ELF-1 (cell line): ENCODE measurements at places on chromosomes 13 and 19.

DNA sequence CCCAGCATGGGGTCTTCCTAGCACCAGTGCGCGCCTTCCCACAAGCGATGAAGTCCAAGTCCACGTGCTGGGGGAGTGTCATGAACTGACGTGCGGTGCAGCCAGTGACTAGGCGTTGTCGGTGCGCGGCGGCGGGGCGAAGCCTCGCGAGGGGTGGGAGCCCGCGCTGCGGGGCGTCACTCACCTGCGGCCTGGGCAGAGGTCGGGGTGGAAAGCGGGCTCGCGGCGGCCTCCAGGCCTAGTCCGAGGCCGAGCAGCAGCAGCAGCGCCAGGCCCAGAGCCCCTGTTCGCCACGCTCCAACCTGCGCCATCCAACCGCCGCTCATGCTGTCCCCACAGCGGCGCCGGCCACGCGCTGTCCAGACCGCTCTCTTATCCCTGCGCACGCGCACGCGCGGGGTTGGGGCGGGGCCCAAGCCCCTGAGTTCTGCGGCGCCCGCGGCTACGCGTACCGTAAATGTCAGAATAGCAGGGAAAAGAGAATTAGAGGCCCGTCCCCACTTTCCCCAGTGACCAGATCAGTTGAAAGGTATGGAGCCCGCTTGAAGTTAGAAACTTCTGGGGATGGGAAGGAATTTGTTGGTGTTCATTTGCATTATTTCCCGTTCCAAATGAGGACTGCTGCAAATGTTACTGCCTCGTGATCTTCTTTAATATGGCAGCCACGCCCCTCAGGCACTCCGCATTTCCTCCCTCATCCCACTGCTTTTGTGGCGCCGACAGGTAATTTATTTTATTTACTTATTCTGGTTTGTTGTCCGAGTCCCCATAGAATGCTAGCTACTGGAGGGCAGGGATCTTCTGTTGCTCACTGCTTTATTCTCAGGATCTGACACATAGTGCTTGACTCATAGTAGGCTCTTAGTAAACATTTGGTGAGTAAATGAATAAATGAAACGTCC, at the start of gene CD320:
Gene CD320, minus strand, starts transcription at position 394 of the 902 bp plus-strand sequence. Its CDS starts 68 bp downstream, at position 326.
- DNase-seq = peak; percentile 94

GRCh38 chr13:50257646-50258045, 242.4 kb downstream of the KCNRG start:
- no peak for DNase-seq

DNA sequence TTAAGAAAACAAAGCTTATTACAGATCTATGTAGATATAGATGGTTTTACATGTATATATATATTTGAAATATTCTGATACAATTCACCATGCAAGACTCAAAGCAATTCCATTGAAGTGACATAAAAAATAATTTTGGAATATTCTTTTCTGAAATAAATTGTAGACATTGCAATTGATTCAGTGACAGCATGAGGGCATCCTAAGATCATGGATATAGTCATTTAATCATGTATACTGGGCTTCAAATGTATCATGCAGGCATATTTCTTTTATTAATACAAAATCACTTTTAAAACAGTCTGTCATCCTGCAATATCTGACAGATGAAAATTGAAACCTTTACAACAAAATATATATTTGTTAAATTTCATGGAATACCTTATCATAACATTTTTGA, 286.7 kb upstream of the SLITRK6 start:
- no peak for DNase-seq

DNA sequence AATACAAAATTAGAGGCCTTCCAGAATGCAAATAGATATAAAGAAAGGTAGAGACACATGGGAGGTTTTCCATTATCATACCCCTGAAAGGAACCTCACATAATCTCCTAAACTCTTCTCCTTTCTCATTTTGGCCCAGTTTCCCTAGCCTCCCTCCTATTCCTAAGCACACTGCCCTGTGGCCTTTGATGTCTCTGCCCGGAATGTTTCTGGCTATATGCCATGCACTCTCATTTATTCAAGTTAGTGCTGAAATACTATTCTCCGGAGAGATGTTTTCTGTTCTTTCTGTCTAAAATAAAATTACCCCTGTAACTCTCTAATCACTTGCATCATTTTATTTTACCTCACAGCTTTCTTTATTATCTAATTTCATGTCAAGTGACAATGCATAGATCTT, 1287.7 kb downstream of the SLITRK5 start:
- DNase-seq = no peak

- no peak for DNase-seq
These were observed 64.9 kb downstream of the DNAJC3 start for GRCh38 chr13:95741584-95742563.

GRCh38 chr19:2540646-2541454, 64.9 kb downstream of the GADD45B start:
- peak; percentile 100 for DNase-seq

DNA sequence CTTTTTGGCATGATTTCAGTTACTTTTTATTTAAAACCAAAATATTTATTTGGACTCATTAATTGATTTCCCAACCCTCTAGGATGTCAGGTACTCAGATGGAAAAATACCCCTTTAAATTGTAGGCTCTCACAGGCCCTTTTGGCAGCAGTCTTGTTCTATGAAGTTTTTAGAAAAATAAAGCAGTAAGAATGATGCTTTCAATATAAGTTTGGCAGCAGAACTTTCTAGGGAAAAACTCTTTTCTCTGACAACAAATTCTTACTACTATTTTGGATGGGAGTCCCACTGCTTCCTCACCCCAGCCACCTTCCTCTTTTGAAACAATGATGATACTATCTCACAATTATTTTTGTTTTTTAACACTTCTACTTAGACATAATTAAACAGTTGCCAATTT, 581.6 kb upstream of the SGCG start:
- DNase-seq = no peak

GRCh38 chr13:98984118-98984517, 6.3 kb upstream of the DOCK9 start:
- DNase-seq = no peak

DNA sequence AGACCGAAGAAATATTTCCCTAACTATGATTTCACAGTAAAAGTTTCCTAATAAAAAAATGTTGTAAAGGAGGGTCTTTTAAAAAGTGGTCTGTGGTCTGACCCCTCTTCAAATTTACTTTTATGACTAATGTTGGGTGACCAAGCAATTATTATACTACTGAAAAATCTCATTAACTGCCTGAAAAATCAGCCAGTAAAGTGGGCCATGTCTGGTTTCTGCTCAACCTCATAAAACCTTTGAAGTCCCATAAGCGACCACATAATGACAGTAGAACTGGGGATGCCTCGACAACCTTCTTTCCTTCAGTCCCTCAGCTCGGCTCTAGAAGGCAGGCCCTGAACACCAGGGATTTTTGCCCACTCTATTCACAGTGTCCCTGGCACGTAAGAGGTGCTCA, 434.3 kb downstream of the EFNB2 start:
- no peak for DNase-seq

DNA sequence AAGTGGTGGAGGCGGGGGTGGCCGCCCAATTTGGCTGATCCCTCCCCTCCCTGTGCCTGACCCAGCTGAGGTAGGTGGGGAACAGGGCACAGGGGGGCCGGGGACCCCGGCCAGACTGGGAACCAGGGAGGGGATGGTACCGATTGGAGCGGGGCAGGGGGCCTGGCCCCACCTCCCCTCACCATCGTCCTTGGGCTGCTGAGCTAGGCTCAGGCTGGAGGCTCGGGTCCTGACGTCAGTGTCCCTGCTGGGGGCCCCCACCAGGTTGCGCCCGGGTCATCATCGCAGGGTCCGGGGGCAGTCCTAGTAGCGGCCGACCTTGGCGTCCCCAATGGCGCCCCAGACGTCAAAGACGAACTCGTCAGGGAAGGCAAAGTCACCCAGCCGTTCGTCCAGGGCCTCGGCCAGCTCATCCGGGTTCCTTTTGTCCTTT, 3.0 kb upstream of the PTGER1 start:
- no peak for DNase-seq

DNA sequence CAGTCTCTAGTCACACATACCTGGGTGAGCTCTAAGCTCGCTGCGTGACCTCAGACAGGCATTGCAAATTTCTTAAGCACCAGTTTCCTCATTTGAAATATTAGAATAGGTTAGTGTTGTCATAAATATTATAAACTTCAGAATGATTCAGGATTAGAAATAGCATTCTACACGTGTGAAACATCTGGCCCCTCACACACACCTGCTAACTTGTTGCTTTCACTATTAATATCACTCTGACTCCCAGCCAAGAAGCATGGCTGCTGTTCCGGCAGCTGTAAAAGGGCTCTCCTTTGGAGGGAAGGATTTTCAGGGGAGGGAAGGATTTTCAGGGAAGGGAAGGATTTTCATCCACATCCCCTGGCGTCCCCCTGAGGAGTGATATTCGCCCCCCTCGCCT, 161.3 kb upstream of the GPR12 start:
- no peak for DNase-seq

- peak; percentile 63 for DNase-seq
These were observed 59.1 kb upstream of the TNFRSF19 start for GRCh38 chr13:23510979-23511735.

DNA sequence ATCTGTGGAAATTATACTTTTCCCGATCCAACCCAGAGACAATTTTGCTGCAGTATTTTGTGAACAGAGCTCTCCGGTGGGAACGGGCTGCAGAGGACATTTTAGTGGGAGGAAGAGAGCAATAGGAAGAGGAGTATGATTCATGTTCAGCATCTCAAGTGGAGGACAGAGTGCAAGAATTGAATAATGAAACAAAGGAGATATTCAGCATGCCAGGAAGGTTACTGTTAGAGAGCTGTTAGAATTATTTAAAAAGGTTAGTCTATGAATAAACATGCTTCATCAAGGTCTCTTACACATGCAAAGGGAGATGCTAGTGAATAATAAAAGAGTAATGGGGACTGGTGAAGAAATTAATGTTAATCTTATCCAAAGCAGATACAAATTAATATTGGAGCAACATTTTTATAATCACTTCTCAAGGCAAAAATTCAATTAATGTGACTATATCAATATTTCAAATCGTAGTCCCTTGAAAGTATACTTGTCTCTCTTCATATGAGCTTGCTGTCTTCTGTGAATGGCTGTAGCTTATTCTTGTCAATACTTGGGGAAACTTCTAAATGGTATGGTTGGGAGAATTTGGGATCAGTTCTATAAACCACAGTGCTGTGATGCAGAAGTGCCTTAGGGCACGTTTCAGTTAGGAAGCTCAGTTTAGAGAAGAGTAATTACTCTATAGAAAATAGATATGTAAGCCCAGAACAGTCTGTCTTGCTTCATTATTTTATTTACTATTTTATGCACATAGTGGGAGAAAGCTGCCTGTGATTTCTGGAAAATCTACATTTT, 1165.8 kb downstream of the OLFM4 start:
- DNase-seq = no peak

DNA sequence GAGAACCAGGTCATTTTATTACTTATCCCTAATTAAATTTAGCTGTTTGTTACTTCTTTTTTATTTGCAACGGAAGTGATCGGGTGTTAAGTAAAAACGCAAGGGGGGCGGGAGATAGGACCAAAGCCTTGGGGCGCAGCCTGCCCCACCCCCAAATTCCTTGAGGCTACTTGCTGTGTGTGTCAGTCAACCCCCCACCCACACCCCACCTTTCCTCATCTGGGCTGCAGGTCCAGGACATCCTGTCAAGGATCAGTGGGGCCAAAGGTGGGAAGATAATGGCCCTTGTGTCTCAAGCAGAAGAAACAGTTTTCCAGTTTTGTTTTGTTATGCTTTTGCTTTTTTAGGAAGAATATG, 1.2 kb upstream of the FOXO1 start:
- no peak for DNase-seq

- no peak for DNase-seq
These were observed 461 bp upstream of the WASF3 start for GRCh38 chr13:26557051-26557392.

GRCh38 chr19:40803857-40804782, 5.1 kb downstream of the EGLN2 start:
- DNase-seq = no peak

GRCh38 chr13:94696171-94696570, 16.2 kb downstream of the SOX21 start:
- no peak for DNase-seq

DNA sequence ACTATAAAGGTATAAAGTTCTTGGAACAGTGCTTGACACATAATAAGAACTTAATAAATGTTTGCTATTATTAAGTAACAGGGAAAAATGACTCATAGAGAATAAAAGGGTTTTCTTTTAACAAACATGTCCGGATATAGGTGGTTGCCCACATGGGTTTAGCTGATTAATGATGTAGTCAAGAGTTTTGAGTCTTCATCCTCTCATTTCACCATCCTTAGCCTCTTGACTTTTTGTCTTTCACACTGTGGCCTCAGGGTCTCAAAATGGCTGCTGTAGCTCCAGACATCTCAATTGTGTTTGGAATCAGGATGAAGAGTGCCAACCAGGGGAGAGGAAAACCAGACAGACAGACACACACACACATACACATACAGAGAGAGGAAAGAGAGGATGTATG, 97.9 kb downstream of the HSPH1 start:
- DNase-seq = no peak

GRCh38 chr13:22061806-22062391, 391.0 kb downstream of the FGF9 start:
- no peak for DNase-seq

DNA sequence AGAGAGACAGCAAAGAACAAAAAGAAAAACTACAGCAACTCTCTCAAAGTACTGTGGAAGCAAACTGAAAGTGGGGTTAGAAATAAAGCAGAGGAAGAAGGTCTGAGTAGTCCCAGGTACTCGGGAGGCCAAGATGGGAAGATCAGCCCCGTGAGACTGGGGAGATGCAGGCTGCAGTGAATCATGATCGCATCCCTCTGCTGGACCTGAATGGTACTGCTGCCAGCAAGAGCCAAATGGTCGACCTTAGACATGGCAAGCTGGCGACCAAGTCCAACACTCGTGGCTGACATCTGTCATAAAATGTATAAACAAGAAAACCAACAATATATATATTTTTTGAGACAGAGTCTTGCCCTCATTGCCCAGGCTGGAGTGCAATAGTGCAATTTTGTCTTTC, 33.7 kb upstream of the ZNF724 start:
- peak; percentile 72 for DNase-seq

DNA sequence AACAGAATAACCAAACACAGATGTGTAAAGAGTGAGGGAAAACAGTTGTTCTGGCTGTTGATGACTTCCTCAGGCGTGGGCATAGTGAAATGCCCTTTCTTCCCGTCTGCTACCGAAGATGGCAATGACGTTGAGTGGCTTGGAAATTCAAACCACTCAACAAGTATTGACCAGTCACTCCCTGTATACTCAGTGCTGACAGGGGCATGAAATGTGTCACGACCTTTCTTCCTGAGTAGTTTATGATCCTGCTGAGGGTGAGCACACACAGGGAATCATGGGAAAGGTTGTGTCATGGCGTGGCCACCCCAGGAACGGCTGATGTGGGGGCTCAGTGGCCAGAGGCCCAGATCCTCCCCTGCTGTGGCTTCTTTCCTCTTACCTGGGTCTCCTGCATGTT, 87.8 kb upstream of the C1QTNF9B start:
- no peak for DNase-seq

- no peak for DNase-seq
These were observed 2.6 kb downstream of the CAPNS1 start for GRCh38 chr19:36142496-36142895.
